ENCODE measurements at places on chromosomes 11 and 22.

DNA sequence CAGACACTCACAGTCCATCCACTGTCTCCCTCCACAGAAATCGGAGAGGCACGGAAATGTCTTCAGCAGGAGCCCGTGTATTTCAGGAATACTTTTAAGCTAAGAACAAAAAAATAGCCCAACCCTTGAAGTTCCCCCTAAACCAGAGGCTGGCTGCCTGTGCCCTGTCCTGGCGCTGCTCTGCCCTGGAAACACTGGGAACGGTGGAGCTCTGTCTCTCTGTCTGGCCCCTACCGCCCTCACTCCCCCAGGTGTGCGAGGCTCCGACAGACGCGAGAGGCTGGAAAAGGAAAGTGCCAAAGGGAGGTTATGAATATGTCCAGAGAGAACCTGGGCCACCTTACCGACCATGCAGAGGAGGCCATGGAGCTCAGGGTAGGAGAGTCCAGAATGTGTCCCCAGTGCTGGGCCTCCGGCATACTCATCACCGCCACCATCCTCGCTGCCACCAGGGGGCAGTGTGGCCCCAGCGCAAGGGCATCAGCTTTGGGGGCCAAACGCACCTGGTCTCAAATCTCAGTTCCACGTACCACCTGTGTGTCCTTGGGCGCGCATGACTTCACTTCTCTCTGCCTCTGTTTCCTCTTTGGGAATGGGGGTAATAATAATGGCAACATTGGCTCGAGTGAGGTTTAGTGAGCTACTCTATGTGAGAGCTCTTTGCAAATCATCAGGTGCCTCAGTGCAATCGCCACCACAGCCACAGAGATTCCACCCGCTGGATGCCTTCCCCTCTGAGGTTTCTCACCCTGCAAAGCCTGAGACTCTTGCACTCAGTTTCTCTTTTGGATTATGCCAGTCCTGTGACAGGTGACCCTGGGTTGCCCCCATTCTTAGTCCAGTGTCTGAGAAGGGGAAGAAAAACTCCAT, 10.4 kb upstream of the SLCO2B1 start:
- peak; percentile 70 for DNase-seq

DNA sequence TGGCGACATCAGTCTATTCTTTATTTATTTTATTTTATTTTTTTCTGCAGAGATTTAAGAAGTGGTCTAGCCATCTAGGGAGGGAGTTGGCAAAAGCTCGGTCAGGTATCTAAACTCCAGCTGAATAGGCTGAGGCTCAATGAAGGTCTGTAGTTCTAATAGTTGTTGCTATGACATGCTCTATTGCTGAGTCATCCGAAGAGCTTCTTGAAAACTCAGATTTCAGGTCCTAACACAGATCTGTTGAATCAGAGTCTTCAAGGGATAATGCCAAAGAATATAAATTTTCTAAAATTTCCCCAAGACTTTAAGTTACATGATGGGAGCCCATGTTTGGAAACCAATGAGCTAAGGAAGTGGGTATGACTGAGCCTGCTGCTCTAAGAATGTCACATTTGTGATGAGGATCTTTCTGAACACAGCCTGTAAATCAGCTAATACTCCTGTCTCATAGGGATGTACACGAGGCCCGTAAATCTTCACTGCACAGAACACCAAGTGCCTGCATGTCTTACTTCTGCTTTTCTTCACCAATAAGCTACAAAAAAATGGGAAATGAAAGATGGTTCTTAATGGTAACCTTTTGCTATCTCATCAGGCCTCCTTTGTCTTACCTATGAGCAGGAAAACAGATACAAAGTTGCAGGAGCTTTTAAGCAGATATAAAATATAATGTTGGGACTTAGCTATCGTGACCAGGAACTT, 901.4 kb upstream of the API5 start:
- no peak for DNase-seq

DNA sequence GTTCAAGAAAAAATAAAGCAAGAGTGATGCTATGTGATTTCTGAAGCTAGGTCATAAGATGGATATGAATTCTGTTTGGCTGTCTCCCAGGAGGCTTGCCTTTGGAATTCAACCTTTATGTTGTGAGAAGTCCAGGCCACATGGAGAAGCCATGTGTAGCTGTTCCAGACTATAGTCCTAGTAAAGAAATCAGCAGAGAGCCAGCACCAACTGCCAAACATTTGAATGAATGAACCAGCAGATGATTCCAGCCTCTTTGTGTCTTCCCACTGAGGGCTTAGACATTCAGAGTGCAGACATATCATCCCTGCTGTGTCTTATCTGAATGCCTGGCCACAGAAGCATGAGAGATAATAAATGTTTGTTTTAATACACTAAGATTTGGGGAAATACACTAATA, 1150.6 kb downstream of the DLG2 start:
- DNase-seq: no peak

GRCh38 chr11:2783536-2784082, 83.8 kb upstream of the KCNQ1OT1 start:
- DNase-seq: no peak

DNA sequence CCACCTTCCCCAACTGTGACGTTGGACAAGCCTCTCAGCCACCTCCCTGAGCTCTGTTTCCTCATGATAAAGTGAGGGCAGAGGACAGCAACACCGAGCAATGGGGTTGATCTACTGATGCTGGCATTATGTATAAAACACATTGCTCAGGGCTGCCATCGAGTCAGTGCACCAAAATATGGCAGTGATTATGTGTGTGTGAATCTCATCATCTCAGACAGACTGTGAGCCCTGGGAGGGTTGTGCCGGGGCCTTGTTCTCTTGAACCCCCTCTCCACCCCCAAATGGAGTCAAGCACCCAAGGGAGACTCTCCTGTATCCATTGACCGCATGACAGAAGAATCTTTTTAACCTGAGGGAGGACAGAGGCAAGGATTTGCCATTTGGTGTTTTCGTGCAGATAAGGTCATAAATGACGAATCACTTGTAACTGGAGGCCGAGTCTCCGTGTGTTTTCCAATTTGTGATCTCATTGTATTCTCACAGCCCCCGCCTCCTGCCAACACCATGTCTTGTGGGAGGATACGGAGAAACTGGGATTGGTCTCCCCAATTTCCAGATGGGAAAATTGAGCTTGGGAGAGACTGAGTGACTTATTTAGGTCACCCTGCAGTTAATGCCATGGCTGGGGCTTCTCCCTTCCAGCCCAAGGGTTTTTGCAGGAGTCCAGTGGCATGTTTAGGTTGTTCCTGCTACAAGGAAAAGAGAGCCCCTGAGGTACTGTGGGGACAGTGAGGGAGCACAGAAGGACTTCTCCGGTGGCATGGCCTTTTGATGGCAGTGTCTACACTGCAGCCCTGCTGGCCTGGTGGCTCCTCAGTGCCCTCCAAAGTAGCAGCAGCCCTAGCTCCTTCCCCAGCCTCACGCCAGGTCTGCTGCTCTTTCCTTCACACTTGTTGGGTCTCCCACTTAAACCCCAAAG, 52.4 kb downstream of the CHRDL2 start:
- no peak for DNase-seq

DNA sequence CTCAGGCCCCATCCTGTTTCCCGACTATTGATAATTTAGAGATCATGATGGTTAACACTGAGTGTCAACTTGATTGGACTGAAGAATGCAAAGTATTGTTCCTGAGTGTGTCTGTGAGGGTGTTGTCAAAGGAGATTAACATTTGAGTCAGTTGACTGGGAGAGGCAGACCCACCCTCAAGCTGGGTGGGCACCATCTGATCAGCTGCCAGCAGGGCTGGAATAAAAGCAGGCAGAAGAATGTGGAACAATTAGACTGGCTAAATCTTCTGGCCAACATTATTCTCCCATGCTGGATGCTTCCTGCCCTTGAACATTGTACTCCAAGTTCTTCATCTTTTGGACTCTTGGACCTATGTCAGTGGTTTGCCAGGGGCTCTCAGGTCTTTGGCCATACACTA, 1170.0 kb upstream of the CNTN5 start:
- DNase-seq: peak; percentile 3

- no peak for DNase-seq
Observed at GRCh38 chr11:19433791-19434190, 193.0 kb upstream of the E2F8 start.

- peak; percentile 21 for DNase-seq
Observed at GRCh38 chr11:113664069-113664980, 41.8 kb downstream of the TMPRSS5 start.

DNA sequence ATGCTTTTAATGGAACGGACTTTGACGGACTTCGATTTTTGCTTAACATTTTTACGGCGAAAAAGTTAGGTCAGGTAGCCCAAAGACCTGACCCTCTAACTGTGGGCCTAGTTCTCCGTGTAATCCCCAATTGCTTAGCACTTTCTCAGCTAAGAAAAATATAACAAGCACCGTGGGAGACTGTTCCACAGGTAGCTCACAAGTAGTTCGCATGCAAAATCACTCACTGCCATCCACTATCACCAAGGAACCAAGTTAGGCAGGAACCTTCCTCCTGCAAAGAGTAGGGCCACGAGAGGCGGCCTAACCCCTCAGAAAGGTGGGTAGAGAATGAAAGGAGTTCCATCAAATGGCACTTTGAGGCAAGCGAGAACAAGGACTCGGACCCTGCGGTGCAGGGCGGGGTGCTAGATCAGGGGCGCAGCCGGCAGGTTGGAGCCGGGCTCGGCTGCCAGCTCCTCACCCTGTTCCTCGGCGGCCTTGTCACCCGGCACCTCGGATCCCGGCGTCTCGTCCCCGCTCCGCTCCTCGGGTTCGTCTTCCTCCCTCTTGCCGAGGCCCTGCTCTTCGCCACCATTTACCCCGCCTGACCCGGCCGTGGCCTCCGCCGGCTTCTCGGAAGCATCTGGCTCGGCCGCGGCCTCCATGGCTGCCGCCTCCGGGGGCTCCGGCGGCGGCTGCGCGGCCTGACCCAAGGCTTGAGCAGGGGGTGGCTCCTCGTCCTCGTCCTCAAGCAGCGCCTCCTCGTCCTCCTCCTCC, 922 bp downstream of the HNRNPUL2 start:
- peak; percentile 18 for DNase-seq

GRCh38 chr22:22941831-22942510, 54.4 kb downstream of the IGLL5 start:
- DNase-seq: no peak

- no peak for DNase-seq
Observed at GRCh38 chr11:3156282-3156660, 8.8 kb downstream of the OSBPL5 start.

DNA sequence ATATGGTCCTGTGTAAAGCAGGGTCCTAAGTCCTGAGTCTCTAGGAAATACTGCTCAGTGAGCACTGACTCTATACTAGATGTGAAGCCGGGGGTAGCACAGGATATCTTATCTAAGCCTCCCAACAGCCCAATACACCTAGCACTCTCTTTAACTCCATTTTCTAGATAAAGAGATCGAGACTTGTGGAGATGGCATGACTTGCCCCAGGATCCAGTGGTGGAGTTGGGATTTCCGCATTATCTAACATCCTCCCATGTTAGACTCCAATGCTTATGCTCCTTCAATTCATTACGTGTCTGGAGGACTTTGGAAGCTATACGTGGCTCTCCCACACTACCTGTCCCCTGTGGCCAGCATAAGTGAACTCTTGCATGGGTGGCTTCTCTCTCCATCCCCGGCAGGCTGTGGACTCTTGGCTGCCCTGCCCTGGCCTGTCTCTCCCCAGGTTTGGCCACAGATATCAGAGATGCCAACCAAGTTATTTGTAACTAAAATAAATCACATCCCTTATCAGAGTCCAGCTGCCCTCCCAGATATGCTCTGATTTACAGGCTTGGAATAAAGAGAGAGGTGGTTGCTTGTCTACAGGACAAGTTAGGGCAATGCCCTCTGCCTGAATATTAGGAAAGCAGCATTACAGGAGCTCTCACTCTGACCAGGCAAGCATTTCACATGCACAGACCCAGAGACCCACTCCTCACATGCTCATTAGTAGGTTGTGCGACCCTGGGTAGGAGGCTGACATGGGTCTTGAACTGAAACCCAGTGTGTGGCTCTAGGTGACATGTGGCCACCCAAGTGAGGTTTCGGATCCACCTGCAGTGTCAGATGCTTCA, 4.5 kb downstream of the CD44 start:
- DNase-seq: no peak

DNA sequence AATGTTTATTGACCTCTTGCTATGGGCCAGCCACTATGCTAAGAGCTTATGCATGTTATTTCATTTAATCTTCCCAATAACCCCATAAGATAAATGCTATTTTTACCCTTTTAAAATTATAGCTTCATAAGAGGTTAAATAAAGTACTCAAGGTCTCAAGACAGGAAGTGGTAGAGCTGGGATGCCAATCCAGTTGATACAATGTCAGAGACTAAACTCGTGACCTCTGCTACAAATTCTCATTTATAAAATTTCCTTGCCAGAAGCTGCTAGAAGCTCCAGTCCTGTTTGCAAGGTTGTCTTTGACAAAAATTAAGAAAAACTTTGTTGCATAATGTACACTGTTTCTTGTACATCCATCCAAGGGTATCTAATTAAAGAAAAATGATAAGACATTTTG, 265.9 kb upstream of the MPPED2 start:
- no peak for DNase-seq

GRCh38 chr11:76756341-76756741, 26.8 kb upstream of the TSKU start:
- DNase-seq: peak; percentile 26

DNA sequence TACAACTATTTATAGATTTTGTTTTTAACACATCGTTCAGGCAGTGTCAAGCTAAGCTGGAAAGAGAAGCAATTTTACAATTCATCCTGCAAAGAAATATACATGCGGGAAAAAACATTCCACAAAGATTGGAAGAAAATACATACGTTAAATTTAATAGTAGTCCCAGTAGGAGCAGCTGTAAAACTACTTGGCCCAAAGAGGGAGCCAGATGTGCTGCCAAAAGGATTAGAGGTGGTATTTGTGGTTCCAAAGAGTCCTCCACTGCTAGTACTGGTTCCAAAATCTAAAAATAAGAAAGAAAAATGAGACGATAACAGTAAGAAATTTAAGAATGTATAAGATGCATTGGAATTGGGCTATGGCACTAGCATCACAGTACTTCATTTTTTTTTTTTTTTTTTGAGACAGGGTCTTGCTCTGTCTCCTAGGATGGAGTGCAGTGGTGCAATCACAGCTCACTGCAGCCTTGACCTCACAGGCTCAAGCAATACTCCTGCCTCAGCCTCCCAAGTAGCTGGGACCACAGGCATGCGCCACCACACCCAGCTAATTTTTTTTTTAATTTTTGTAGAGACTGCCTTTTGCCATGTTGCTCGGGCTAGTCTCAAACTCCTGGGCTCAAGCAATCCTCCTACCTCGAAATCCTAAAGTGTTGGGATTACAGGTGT, 21.5 kb downstream of the NUP98 start:
- no peak for DNase-seq

DNA sequence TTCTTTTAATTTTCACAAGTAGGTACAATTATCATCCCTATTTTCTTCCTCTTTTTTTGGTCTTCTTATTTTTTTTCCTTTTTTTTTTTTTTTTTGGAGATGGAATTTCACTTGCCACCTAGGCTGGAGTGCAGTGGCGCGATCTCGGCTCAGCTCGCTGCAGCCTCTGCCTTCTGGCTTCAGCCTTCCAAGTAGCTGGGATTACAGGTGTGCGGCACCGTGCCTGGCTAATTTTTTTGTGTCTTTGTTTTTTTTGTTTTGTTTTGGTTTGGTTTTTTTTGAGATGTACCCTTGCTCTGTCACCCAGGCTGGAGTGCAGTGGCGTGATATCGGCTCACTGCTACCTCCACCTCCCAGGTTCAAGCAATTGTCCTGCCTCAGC, 16.7 kb downstream of the TOB2 start:
- no peak for DNase-seq

Data from SJCRH30 (cell line).